Esophagus squamous epithelium (tissue), 5 donors: ENCODE measurements at places on chromosomes 7 and 10.

DNA sequence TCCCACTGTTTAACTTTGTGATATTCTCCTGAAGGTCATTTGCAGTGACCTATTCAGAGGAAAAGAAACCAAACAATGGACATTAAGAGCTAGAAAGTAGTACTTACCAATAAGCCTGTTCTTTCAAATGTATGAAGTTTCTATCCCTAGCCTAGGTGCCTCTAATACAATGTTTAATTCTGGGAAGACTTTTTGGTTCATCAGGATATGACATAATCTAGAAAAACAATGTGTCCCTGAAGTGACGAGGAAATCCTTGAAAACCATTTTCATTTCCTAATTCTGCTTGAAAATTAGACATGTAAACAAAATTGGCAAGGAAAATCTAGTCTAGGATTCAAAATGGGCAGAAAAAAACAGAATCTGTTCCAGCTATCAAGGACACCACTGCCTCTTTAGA, 36.1 kb downstream of the ARHGAP19 start:
- no peak for DNase-seq

GRCh38 chr7:111012799-111013675, 77.9 kb upstream of the LRRN3 start:
- no peak for DNase-seq

DNA sequence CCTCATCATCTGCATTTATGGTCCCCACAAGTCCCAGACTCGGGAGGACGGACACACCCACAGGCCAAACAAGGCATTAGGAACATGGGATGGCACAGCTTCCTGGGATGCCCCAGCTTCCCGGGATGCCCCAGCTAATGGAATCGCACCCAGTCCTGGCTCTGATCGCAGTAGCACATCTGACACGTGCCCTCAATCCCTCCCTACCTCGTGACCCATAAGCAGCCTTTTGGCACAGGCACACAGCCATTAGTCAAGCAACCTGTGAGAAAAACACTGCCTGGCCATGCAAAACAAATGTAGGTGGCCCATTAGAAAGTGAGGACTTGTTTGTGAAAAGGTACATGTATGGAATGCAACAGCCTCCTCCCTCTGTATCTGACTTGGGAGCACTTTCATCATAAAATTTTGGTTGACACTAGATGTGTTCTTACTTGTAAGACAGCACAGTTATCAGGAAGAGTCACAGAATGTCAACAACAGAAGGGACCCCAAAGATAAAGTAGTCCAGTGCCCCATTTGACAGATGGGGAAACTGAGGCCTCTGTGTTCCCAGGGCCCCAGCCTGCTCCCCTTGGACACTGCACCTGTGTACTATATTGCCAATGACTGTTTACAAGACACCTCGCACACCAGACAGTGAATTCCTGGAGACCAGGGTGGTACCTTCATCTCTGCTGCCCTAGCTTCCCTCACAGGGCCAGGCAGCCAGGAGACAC, 34.4 kb downstream of the DLG5 start:
- DNase-seq, result no peak

GRCh38 chr7:48147078-48147591, 24.1 kb upstream of the ABCA13 start:
- no peak for DNase-seq

DNA sequence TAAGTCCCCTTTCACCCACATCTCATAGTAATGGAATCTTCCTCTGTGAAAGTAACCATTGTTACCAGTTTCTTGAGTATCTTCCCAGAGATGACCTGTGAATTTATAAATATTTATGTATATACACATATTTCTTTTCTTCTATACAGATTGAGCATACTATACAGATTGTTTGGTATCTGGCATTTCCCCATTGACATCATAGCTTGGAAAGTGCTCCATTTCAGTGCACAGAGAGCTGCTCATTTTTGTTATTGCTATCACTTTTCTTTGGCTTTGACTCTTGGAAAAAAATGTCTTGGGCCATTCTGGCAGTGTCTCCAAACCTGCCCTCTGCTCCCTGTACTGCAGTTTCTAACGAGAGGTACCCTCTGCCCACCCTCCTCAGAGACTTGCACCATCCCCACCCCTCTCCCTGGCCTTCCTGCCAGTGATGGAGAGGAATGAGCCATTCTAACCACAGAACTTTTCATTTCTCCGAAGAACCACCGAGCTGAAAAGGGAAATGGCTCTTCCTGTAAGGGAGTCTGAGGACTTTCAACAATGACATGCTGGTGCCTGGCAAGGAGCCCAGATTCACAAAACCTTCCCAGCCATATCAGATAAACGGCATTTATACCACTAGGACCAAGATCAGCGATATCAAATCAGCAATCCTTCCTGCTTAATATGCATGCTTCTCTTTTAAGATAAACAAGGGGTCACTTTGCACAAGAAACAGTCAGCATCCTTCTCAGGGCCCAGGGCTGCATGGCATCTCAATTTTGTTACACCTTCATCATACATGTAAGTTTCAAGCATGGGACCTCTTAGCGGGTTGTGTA, 19.7 kb upstream of the CCSER2 start:
- no peak for DNase-seq

GRCh38 chr7:143325240-143325639, 9.3 kb downstream of the CLCN1 start:
- DNase-seq, result no peak

GRCh38 chr7:67343572-67343971, 346.9 kb downstream of the TYW1 start:
- DNase-seq, result no peak

DNA sequence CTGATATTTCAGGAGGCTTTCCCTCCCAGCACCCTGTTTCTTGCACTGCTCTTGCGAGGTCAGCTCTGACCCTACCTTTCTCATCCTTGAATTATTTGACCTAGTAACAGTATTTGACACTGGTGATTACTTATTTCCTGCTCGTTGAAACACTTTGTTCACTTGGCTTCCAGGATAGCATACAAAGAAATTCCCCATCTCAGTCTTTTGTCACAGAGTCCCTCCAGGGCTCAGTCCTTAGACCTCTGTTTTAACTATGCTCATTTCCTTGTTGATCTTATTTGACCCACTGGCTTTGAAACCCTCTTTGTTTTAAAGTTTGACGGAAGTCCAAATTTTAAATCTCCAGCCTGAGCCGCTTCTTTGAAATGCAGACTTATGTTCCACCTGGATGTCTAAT, 29.9 kb downstream of the BMPR1A start:
- DNase-seq, result no peak

DNA sequence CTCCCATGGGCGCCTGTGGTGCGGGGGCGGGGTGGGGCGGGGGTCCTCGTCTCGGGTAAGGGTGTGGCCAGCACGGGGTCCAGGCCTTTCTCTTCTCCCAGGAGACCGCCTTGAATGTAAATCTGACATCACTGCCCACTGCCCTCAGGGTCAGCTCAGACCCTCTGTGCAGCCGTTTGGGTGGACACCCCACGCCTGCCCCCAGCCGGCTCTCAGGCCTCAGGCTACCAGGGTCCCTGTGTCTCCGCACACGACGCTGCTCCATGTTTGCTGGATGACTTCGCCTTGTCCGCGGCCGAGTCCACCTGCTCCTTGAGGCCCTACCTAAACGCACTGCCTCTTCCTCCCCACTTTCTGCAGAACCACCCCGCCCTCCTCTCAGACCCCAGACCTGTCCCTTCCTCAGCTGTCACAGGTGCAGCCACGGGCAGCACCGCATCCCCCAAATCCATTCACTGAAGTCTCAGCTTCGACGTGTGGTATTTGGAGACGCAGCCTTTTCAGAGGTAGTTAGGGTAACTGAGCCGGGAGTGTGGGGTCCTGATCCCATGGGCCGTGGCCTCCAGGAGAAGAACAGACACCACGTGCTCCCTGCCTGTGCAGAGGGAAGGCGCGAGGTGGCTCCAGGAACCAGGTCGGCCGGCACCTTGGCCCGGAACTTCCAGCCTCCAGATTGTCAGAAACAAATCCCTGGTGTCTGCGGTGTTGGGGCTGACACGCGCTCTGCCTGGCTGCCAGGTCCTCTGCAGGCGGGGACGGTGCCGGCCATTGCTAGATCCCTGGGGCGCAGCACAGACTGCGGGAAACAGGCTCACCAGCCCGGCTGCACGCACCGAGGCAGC, 97.4 kb upstream of the DIP2C start:
- DNase-seq, result no peak

DNA sequence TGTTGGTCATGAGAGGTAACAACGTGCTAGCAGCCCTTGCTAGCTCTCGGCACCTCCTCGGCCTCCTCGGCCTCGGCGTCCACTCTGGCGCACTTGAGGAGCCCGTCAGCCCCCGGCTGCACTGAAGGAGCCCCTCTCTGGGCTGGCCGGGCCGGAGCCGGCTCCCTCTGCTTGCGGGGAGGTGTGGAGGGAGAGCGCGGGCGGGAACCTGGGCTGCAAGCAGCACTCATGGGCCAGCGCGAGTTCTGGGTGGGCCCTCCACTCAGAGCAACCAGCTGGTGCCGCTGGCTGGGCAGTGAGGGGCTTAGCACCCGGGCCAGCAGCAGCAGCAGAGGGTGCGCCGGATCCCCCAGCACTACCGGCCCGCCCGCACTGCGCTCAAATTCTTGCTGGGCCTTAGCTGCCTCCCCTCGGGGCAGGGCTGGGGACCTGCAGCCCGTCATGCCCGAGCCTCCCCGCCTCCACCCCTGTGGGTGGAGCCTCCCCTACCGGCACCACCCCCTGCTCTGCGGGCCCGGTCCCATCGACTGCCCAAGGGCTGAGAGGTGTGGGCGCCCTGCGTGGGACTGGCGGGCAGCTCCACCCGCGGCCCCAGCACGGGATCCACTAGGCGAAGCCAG, 96.1 kb downstream of the PAXIP1 start:
- DNase-seq, result no peak

DNA sequence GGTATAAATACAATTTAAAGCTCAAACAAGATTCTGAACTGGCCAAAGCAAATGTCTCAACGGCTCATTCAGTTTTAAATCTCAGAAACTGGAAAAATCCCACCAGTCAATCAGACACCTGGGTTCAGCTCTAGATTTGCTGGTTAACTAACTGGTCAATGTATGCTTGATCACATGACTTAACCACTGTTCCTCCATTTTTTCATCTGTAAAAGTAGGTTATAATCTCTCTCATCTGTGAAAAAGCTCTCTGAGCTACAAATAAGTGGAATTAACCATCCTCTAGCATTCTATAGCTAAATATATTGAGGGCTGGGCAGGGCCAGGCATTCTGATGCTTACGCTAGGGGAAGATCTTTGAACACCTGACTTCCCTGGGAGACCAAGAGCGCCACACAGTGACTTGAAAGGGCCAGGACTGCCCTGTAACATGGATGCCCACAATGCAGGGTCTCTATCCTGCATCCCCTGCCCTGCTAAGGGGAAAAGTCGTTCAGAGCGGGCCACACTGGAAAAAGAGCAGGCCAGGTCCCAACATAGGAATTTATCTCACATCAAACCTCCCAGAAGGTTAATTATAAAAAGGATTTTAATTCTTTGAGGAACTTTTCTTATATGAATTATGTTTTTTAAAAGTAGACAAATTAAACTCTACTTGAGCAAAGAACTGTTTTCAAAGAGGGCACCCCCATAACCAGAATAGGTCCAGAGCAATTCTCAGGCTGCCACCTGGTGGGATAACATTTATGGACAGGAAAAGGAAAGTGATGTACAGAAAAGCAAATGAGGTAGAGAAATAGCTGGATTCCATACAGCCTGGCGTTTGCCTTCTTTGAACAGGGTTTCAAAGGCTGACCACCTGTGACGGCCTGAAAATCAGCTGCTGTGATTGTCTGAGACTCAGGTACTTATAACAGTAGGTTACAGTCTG, 1.8 kb downstream of the RP9 start:
- no peak for DNase-seq

DNA sequence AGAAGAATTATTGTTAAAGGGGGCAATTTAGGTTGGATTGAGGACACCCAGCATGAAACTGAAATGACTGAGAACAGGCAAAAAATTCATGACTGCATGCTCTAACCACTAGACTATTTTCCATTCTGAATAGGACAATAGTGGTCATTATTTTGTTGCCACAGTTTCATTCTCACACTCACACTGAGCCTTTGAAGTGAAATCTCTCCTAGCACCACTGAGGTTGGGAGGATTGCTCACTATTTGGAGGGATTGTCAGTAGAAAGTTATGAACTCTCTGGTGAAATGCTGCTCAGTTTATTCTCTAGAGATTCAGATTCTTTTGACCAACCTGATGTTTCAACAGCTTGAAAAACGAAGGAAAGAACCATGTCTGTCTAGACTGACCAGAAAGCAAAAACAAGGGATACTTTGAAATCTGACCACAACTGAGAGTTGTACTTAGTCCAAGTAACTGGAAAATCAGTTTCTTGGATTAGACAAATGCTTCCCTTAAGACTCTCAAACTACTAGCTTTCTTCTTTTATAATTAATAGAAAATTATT, 191.2 kb downstream of the DYNC1I1 start:
- no peak for DNase-seq

DNA sequence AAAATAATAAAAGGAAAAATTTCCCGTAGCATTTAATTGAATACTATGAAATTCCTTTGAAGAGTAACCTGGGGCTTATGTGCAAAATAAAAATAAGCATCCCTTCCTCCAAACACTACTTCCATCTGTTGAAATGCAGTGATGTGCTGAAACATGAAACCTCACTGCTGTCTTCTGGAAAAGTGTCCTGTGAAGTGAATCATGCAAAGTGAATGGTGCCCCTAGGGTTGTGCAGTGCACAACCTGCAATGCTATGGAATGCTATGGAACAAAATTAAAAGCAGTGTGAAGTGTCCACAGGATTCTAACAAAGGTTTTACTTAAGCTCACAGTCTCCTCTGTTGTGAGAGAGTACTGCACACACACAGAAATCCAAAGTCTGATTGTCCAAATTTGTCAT, 480.9 kb downstream of the ETV1 start:
- no peak for DNase-seq

- DNase-seq, result no peak
Observed at GRCh38 chr10:62707810-62708209, 96.7 kb upstream of the ADO start.

DNA sequence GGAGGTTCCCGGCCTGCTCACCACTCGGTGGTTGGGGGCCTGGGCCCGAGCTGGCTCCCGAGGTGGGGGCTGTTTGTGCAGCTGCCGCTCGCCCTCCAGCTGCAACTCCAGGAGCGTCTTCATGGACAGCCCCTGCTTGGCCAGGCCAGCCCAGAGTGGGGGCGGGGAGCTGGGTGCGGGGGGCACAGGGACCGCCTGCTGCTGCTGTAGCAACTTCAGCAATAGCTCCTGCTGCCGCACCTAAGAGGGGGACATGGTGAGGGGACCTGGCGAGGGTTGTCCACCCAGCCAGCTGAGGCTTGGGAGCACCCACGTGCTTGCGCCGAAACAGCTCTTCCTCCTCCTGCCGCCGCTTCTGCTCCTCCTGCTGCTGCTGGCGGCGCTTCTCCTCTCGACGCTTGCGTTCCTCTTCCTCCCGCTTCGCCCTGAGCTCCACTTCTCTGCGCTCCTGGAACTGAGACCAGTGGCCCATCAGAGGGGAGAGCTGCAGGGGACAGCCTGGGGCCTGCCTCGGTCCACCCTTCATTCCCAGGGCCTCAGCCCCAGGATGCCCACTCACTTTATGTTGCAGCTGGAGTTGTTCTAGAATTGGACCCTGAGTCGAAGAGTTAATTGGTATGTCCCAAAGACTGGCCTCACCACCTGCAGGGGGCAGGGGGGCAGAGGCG, 9.6 kb downstream of the GNB2 start:
- no peak for DNase-seq
